Right forelimb (tissue), 1 donor: ENCODE measurements at places on chromosomes 7 and 10.

GRCh38 chr7:41475801-41476459 is 227.0 kb downstream of the INHBA start:
- no peak for DNase-seq

DNA sequence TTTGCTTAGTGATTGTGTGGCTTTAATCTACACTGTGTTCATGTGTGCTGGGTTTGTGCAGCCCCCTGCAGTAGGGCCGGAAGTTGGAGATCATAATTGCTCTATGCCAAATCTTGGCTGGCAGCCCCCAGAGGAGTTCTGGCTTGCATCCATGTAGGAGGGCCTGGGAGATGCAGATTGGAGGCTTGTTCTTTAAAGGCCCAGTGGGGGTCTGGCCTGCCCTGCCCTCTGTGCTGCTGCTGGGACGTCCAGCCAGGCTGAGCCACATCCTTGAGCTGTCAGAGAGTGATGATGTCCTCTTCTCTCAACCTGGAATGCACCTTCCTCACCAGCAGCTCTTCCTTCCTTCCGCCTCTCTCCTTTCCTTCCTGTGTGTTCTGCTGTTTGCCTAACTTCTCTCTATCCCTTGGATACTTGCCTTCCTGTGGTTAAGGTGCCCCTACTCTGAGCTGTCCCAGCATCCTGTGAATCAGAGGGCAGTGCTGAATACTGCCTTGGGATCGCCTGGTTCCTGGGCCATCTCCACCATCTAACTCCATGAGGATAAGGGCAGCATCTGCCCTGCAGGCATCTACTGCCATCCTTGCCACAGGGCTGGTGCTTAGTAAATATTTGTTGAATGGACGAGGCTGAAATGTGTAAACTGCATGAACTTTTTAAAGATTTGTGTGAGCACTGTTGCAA is 30.2 kb downstream of the DOCK1 start:
- no peak for DNase-seq

- no peak for DNase-seq
Measured at GRCh38 chr7:156656598-156656997, 16.0 kb downstream of the RNF32 start.

- DNase-seq, result no peak
Measured at GRCh38 chr10:20922451-20922850, 25.3 kb upstream of the NEBL start.

DNA sequence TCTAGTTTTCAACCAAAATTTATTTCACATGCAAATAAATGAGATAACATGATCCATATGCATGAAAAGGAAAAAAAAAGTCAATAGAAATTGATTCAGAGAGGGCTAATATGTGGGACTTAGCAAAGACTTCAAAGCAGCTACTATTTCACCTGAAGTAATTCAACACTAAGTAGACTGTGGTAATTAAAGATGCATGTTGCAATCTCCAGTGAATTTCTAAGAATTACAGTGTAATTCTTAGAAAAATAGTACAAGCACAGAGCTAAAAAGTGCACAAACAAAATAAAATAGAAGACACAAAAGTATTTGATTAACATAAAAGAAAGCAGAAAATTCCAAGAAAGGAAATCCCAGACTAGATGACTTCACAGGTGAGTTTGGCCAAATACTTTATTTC is 25.7 kb downstream of the GPR22 start:
- DNase-seq, result no peak

DNA sequence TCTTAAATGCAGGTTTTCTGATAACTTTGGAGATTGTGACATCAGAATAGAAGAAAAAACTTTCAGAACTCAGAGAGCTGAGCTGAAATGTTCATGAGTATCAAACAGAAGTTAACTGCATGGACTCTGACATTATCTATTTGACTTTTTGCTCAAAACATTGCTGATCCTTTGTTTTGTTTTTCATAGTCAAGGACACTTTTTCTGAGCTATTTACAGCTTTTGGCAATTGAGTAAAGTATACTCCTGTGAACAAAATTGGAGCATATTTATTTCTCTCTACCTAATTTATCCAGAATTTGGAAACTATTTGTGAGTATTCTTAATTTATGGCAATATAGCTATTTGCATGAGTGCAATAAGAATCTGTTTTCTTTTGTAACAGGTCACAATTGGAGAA is 11.1 kb downstream of the KCP start:
- DNase-seq, result no peak

- no peak for DNase-seq
Measured at GRCh38 chr10:107264742-107265141, 100.2 kb upstream of the SORCS1 start.

DNA sequence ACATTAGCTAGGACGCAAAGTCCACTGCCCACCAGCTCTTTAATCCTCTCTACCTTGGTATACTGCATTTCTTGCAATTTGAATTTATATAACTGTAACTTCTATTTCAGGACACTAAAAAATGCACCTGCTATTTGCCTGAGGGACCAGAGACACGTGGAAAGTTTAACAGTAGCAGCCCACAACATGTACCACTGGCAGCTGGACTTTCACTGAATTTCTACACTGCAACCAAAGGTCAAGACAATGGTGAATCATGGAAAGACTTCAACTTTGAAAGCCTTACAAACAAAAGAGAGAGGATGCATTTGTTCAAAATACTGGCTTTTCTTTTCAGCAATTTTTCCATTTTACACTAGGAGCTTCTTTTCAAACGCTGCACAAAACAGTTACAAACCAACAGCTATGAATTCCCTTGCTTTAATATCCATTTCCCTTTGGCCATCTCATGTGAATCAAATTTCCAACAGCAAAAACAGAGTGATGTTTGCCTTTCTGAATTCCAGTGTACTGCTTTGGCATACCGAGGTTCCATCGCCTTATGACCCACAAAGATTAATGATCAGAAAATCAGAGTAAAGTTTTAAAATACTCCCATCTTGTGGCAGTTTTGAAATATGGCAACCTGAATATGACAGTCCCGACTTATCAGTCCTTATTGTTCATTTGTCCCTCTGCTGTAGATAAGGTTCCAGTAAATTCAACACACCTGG is 29.9 kb upstream of the HNRNPH3 start:
- no peak for DNase-seq

DNA sequence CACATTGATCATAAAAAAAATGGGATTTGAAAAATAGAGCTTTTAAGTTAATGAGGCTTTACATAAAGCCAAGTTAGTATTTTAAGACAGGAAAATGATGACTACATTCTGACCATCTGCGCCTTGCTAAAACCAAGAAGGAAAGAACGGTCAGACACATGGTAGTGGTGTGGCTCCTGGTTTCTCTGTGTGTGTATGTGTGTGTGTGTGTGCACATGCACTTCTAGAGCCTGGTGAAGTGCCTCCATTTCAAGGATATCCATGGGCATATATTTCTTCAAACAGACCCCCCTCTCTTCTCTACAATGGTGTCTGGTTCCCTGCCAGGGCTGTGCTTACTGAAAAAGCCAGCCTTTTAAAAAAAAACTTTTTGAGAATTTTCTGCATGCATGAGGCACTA is 80.9 kb downstream of the FRMPD2 start:
- DNase-seq, result no peak

DNA sequence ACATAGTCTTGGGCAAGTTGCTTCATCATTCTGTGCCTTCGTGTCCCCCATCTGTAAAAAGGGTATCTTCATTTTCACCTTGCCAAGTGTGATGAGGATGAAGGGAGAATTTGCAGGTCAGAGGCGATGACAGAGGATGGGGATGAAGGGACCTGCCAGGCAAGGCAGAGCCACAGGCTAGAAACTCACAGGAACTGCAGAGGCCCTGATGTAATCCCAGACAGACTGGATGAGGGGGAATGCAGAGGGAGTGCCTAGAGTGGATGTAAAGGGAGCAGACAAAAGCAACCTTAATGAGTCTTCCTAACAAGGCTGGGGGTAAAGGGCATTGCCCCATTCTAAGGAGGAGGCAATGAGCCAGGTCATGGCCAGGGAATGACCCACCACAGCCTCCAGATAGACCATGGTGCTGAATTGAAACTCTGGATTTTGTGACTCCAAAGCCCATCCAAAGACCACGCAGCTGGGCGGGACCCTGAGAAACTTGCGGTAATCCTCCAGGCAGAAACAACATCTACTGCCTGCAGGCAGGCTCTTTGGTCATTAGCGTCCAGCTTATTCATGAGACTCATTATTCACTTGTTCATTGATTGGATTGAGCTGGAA is 1.9 kb downstream of the ANTXRL start:
- DNase-seq, result peak; percentile 7

DNA sequence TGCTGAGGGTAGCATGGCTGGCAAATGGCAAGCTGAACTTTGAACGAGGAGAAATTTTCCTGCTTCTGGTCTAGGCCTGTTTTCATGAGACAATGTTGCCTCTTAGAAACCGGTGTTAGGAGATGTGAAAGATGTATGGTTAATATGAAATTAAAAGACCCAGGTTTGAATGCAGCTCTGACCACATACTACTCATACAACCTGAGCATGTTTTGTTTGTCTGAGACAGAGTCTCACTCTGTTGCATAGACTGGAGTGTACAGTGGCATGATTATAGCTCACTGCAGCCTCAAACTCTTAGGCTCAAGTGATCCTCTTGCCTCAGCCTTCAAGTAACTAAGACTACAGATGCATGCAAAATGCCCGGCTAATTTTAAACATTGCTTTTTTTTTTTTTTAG is 193.4 kb upstream of the FZD8 start:
- DNase-seq, result no peak
